Type B pancreatic cell (in vitro differentiated cells): ENCODE measurements at places on chromosomes 11 and 22. TPM values are rescaled to one million over a fixed set of nuclear protein-coding genes. Genes with fewer than 3 reads are reported as not detected.

Gene C11orf21
- 0.51 and 1.2 TPM in 2 replicates for total RNA-seq

Gene DGCR6L
- total RNA-seq: 35.9 and 46.6 TPM in 2 replicates

Gene SMIM35
- 0.17 TPM in 1 of 2 replicates, not detected in the other for total RNA-seq

Gene GLYATL2
- 0.58 TPM in 1 of 2 replicates, not detected in the other for total RNA-seq

Gene EIF4ENIF1
- total RNA-seq: 38.8 and 42.6 TPM in 2 replicates

Gene FBLN1
- total RNA-seq: 121 and 271 TPM in 2 replicates

Gene MYOD1
- total RNA-seq: 3.6 TPM in 1 of 2 replicates, not detected in the other

Gene GPHA2
- 0.85 TPM in 1 of 2 replicates, not detected in the other for total RNA-seq

Gene MS4A3
- total RNA-seq: not detected in 2 replicates

Gene HYLS1
- total RNA-seq: 4.3 and 6.5 TPM in 2 replicates

Gene EFCAB6
- 4.2 and 5.3 TPM in 2 replicates for total RNA-seq

Gene TENM4
- total RNA-seq: 33.4 and 156 TPM in 2 replicates

Gene CD82
- total RNA-seq: 80.3 and 82.1 TPM in 2 replicates

Gene CFAP300
- total RNA-seq: 2.3 and 4.1 TPM in 2 replicates

Gene CDC42BPG
- 20.1 and 47.7 TPM in 2 replicates for total RNA-seq

Gene FAM83F
- 12.4 and 37.5 TPM in 2 replicates for total RNA-seq

Gene VSIG2
- total RNA-seq: 8.7 and 14.8 TPM in 2 replicates

Gene SCUBE2
- 7.9 and 12.7 TPM in 2 replicates for total RNA-seq

Gene C11orf86
- 0.77 and 2.6 TPM in 2 replicates for total RNA-seq

Gene KCNC1
- total RNA-seq: 1.8 and 2.8 TPM in 2 replicates

Gene ISX
- total RNA-seq: 4.0 and 9.4 TPM in 2 replicates

Gene PKNOX2
- 0.95 and 15.3 TPM in 2 replicates for total RNA-seq

Gene TMEM191C
- total RNA-seq: 6.8 and 20.2 TPM in 2 replicates

Gene KIF18A
- 8.1 and 21.8 TPM in 2 replicates for total RNA-seq

Gene GDPD4
- total RNA-seq: not detected in 2 replicates

Gene ARHGAP20
- total RNA-seq: 2.2 and 5.1 TPM in 2 replicates

Gene DAGLA
- 5.5 and 7.8 TPM in 2 replicates for total RNA-seq

Gene XKR3
- total RNA-seq: not detected in 2 replicates

Gene MS4A6E
- not detected in 2 replicates for total RNA-seq

Gene RNH1
- 84.5 and 128 TPM in 2 replicates for total RNA-seq

Gene SMC1B
- 0.07 TPM in 1 of 2 replicates, not detected in the other for total RNA-seq

Gene MMP13
- total RNA-seq: not detected in 2 replicates

Gene FREY1
- total RNA-seq: 0.90 and 1.4 TPM in 2 replicates

Gene RFPL2
- 0.43 and 0.69 TPM in 2 replicates for total RNA-seq

Gene HBB
- total RNA-seq: not detected in 2 replicates

Gene OR2AG1
- total RNA-seq: not detected in 2 replicates

Gene CCDC116
- 0.21 and 0.87 TPM in 2 replicates for total RNA-seq

Gene TMEM86A
- 3.6 and 6.5 TPM in 2 replicates for total RNA-seq
